NCI-H226 (cell line): ENCODE measurements at places on chromosomes 1 and 21.

DNA sequence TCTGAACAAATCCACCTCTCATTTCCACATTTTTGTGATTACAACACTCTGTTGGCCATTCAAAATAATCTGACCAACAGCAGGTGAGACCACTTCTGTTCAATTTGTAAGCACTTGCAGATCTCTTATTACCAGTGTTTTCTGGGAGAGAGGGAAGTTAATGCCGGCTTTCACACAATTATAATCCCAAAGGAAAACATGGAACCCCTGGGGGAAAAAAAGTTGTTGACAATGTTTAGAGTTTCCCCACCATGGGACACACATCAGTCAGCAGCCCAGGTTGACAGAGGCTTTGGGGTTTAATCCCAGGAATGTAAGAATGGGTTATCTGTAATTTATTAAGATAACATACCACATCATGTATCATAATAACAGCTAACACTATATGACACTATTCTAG, 68.4 kb upstream of the TNFSF4 start:
- no peak for DNase-seq

GRCh38 chr1:54070171-54070837, 16.9 kb downstream of the TCEANC2 start:
- DNase-seq = peak; percentile 6

DNA sequence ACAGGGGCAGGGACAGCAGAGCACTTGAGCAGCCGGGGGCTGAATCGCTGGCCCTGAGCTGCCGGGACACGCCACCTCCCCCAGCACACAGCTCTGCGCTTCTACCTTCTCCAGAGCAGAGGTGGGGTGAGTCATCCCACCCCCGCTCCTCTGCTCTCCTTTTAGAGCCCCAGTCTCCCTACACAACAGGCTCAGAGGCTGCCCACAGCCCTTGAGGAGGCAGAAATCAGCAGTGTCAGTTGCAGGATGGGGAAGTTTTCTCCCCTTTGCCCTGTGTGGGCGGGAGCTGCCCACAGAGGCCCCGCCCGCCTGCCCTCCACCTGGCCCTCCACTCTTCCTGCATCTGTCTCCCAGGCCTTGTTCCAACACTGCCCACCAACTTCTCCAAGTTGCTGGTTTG, 94.6 kb downstream of the STUM start:
- DNase-seq = peak; percentile 12

- no peak for DNase-seq
Measured at GRCh38 chr1:169571450-169571849, 14.8 kb downstream of the F5 start.

GRCh38 chr1:2831596-2832212, 30.2 kb upstream of the TTC34 start:
- DNase-seq = no peak

- peak; percentile 69 for DNase-seq
Measured at GRCh38 chr1:147781056-147781471, 20.7 kb upstream of the GJA5 start.

DNA sequence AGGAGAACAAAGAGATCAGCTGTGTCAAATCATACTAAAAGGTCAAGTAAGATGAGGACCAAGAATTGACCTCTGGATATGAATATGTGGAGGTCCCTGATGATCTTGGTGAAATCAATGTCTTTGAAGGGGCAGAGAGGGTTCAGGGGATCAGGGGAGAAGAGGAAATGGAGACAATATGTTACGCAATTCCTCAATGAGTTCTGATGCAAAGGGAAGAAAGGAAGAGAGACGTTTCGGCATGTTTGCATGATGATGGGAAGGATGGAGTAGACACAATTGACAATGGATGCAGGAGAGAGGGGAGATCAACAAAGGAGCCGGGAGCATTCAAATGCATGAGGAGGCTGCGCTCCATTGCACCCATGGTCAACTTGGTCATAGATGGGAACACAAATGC, 36.0 kb upstream of the GUCA2B start:
- DNase-seq = no peak

GRCh38 chr1:162463021-162463420, 34.6 kb upstream of the UHMK1 start:
- DNase-seq = peak; percentile 62

DNA sequence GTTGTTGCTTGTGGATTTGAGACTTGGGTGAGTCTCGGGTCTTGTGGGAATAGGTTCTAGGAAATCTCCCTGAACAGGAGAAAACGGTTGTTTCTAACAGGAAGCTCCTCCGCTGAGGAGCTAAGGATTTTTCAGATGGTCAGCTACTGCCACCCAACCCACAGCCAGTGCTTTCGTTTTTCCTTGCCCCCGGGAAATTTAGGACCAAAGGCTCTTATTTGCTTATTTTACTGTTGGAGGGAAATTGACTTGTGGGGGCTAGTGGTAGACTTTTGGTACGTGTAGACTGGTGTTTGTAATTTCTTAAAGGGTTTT, 792 bp downstream of the SNX7 start:
- DNase-seq = no peak

DNA sequence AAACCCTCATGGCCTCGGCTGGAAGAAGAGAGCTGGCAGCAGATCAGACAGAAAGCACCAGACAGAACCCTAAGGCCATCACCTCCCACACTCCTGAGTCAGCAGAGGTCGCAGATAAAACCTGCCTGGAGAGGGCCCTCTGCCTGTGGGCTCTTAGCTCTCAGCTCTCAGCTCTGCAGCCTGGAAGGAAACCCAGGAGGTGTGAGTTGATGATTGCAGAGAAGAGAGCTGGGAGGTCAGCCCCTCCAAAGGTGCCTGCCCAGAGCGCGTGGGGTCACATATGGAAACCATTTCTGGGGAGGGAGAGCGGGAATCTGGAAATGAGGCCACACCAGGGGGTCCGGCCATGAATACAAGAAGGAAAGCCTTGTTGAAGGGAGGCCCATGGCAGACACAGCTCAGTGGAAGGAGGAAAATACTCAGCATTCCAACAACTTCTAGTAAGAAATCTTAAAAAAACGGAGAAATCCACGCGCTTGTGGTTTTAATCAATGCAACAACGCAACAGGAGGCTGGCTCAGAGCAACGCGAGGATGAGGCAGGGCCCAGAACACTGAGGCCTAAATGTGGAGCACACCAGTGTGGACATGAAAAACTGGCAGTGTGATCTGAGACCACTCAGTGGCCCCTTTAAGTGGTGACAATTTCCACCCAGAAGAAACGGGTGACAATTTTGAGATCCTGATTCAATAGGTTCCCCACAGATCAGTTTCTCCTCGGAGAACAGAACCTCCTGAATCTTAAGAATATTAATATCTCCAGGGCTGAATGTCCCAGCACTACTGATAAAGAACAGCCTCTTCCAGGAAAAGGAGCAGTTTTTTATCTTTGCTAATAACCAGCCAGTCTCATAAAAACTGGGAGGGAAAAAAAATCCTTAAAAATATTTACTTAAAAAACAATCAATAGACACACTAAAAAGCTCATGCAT, 45.7 kb downstream of the PSMG1 start:
- DNase-seq = peak; percentile 90

GRCh38 chr1:42214447-42214871, 49.9 kb upstream of the GUCA2A start:
- peak; percentile 87 for DNase-seq

- DNase-seq = no peak
Measured at GRCh38 chr1:208637181-208637580, 393.0 kb upstream of the PLXNA2 start.

GRCh38 chr1:195970209-195970608, 638.0 kb downstream of the KCNT2 start:
- DNase-seq = no peak

DNA sequence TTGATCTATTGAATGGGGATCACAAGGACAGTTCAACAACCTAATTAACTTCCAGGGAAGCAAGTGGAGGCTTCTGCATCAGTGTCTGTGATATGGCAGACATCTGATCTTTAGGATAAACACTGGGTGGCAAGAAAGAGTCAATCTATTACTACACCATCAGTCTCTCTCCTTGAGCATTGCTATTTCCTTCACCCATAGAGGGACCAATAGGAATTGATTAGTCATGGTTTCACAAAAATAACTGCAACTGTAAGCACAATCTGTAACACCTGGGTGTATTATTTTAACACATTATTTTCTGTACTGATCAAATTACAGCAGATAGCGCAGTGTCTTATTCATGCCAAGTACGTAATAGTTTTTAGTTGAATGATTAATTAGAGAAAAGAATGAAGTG, 50.3 kb downstream of the USP24 start:
- no peak for DNase-seq

GRCh38 chr1:53061123-53061858, 722 bp upstream of the PODN start:
- DNase-seq = no peak

DNA sequence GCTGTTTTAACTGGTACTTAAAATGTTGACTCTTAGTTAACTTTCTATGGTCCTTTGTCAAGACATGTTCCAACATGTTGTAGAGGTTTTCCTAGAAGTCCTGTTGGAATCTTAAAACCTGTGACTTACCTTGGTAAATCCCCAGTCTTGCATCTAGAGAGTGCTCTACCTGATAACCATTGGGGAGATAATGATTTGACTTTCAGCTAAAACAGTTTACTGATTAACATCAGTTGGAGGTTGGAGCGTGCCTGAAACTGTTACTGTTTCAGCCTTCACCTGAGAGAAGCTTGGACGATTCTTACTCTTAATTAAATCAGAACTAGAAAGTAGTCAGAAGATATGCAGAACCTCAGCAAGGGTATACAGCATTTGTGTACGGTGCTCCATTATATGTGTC, 8.8 kb downstream of the MDM4 start:
- no peak for DNase-seq

DNA sequence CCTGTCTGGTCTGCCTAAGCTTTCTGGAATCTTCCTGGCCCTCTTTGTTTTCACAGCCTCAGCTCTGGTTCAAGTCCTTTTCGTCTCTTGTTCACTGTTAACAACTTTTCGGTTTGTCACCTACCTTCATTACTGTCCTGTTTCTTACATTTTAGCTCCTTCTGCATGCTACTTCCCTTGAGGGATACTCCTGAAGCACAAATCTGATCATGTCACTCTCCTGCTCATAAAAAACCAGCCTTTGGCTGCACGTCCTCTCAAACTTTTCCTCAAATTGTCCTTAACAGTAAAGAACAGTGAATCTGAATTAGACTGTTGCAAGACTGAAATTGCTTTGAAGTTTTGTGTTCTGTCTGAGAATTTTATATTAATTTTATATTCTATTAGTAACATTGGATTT, 3.3 kb downstream of the RAVER2 start:
- no peak for DNase-seq

DNA sequence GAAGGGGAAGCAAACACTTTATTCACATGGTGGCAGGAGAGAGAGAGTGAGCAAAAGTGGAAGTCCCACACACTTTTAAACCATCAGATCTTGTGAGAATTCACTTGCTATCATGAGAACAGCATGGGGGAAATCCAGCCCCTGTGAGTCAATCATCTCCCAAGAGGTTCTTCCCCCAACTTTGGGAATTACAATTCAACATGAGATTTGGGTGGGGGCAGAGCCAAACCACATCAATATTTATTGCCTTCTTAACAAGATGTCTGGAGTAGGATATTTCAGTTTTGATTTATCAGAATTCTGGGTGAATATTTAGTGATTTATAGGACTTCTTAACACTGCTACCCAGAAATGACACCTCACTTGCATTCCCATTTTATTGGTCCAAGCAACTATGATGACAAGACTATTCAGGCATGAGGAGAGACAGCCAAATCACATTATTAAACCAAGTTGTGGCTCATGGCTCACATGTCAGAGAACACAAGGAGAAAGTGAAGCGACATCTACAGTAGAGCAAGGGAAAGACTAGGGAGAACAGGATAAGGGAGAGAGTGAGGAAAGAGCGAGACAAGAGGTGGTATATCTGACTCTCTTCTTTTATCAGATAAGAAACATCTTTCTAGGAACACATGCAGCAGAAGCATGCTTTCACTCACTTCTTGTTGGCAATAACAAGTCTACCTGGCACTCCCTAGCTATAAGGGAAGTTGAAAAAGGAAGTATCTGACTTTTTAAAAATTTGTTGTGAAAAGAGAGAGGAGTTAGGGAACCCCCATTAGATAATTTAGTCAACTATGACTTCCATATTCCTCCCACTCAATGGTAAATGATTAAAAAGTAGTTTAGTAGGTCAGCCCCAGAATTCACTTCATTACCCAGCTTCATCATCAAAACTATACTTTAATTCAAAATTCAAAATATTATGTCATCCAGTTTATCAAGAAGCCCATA, 36.6 kb upstream of the PTPRC start:
- no peak for DNase-seq

- no peak for DNase-seq
Measured at GRCh38 chr1:193359631-193360030, 173.2 kb upstream of the B3GALT2 start.

- DNase-seq = no peak
Measured at GRCh38 chr1:63718541-63718970, 55.3 kb upstream of the ROR1 start.

DNA sequence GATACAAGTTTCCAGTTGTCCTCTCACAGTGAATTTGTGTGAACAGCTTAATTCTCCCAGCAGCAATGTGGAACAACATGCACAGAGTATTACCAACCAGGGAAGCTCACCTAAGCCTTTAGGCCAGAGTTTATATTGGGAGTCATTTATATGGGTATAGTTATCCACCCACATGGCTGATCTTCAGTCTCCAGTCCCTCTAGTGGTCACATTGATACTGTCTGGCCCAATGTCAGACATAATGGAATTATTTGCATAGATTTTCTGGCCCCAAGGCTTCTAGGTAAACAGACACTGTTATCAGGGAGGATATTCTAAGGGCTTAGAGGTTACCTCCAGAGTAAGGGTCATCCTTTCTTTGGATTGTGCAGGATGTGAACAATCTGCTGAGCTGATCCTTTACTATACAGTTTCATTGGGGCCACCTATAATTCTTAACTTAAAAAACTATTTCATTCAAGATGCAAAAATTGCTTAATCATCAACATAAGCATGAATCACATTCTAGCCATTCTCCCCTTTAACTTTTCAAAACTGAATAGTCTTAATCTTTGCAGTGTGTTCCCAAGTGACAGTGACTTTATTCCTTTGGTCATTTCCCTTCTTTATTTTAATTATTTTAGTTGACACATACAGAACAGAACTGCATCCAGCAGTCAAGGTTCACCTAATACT, 210.9 kb downstream of the LTN1 start:
- DNase-seq = peak; percentile 16

GRCh38 chr1:201036188-201036842, 12.8 kb upstream of the KIF21B start:
- no peak for DNase-seq

GRCh38 chr21:16302851-16303282, 573.1 kb downstream of the USP25 start:
- DNase-seq = no peak

DNA sequence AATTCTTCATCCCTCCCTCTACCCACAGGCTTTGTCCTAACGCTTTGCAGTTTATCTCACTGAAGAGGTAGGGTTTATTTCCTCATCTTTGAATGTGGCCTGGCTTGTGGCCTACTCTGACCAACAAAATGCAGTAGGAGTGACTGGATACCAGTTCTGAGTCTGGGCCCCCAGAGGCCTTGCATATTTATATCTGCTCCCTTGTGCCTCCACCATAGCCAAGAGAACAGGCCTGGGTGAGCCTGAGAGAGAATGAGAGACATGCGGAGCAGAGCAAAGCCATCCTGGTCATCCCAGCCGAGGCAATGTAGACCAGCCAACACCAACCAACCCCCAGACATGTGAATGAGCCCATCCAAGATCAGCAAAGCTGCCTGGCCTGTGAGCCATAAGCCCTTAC, 30.3 kb downstream of the SMIM12 start:
- DNase-seq = no peak

GRCh38 chr1:31529999-31530684, 46.2 kb upstream of the TINAGL1 start:
- peak; percentile 26 for DNase-seq

- peak; percentile 59 for DNase-seq
Measured at GRCh38 chr1:182330303-182330702, 61.3 kb downstream of the GLUL start.

- DNase-seq = no peak
Measured at GRCh38 chr1:47840393-47841190, 156.6 kb downstream of the TRABD2B start.
